ENCODE measurements at places on chromosomes 11 and 22.

GRCh38 chr22:17046566-17047348 is 38.0 kb upstream of the IL17RA start:
- DNase-seq: no peak

DNA sequence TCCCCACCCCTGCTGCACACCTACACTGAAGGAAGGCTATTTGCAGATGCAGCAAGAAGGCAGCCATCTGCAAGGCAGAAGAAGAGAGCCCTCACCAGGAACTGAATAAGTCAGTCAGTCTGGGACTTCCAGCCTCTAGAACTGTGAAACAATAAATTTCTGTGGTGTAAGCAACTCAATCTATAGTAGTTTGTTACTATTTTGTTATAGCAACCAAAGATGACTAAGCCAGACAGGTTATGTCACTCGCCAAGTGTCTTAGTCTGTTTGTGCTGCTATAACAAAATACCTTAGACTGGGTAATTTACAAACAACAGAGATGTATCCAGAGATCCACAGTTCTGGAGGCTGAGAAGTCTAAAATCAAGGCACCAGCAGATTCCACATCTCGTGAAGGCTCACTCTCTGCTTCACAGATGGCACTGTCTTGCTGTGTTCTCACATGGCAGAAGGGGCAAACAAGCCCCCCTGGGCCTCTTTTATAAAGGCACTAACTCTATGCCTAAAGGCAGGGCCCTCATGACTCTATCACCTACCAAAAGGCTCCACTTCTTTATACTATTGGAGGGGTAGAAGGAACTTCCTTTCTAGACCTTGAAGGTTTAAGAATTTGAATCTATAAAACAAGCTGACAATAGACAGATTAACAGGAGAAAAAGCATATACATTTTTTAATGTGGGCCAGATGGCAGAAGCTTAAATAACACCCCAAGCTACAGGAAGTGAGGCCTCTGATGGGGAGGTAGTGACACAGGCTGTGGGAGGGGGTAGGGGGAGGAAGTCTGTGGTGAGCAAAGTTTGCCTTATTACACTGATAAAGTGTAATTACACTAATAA is 12.3 kb downstream of the APOL6 start:
- DNase-seq: no peak

DNA sequence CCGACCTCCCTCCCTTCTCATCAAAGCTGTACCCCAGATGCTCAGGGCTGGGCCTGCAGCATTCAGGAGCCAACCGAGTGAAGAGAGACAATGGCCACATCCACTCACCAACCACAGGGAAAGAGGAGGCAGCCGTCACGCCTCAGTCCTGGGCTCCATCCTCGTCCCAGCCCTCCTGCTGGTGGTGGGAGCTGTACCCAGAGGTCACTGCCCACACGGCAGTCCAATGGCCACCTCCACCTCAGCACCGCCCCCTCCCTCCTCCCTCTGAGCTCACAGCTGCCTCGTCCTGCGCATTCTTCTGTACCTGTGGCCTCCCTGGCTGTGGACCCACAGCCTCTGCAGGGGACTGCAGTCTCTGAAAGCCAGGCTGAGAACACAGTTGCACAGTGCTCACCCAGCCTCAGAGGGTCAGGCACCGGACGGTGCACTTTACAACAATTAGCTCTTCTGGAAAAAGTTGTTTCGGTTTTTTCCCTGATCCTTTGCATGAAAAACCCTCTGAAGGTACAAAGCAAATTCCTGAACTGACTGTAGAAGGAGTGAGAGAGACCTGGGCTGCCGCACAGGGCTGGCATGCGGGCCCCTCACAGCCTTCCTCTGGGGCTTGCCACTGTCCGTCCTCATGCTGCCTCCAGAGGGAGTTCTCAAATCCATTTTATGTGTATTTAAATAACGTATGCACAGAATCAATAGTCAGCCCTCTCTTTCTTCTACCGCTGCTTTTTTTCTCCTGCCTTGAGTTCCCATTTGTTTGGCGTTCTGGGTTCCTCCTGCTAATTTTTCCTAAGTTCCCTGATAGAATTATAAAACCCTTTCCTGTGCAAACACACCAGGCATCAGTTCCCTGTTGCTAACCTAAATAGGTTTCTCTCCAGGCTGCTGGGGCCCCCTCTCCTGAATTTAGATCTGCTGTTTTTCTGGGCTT is 52.7 kb downstream of the PHF21B start:
- DNase-seq: no peak

DNA sequence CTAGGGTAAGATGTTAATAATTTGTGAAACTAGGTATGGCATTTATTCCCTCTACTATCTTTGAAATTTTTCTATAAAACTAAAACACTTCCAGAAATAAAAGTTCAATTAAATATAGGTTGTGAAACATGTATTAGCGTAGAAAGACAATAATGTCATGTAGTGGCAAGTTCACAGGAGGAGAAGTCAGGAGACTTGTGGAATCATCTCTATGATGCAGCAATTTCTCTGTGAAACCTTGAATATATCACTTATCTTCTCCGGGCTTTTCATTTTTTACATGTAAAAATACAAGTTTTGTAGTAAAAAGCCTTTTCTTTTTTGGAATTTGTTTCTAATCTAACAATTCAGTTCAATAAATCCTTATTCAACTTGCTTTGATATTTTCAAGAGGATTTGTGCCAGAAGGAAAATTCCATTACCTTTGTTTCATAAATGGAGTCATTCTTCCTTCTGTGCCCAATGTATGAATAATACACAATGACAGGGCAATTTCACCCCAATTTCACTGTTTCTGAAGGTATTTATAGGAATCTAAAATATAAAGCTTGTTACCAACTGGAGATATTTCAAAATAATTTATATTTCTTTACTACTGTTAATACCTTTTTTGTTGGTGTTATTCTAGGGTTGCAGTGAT is 758.3 kb downstream of the FAM181B start:
- DNase-seq: no peak

- no peak for DNase-seq
These were observed 10.0 kb downstream of the ROBO4 start for GRCh38 chr11:124887667-124888013.

GRCh38 chr11:69278091-69278867 is 15.7 kb upstream of the MYEOV start:
- DNase-seq: peak; percentile 70

GRCh38 chr11:106304274-106304673 is 226.8 kb downstream of the AASDHPPT start:
- no peak for DNase-seq

GRCh38 chr22:47047321-47048122 is 285.1 kb downstream of the TBC1D22A start:
- no peak for DNase-seq

GRCh38 chr22:23925020-23925606 is 30.9 kb downstream of the MIF start:
- DNase-seq: no peak

GRCh38 chr11:46526216-46527215 is 67.3 kb downstream of the AMBRA1 start:
- no peak for DNase-seq

- DNase-seq: no peak
These were observed 88.1 kb downstream of the SBF2 start for GRCh38 chr11:10205928-10206327.

GRCh38 chr11:20362481-20362880 is 1.0 kb upstream of the HTATIP2 start:
- no peak for DNase-seq

GRCh38 chr11:124195189-124195734 is 12.1 kb downstream of the OR10D3 start:
- peak; percentile 42 for DNase-seq

DNA sequence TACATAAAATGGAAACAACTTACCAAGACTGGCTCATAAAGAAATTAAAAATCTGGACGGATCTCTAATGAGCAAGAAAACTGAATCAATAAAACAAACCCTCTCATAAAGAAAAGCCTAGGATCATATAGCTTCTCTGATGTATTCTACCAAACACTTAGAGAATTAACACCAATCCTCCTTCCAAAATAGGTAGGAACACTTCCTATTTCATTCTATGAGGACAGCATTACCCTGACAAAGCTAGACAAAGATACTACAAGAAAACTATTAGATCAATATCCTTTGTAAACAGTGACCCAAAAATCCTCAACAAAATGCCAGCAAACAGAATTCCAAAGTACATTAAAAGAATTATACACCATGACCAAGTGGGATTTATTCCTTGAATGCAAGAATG is 52.9 kb upstream of the CLTCL1 start:
- no peak for DNase-seq

DNA sequence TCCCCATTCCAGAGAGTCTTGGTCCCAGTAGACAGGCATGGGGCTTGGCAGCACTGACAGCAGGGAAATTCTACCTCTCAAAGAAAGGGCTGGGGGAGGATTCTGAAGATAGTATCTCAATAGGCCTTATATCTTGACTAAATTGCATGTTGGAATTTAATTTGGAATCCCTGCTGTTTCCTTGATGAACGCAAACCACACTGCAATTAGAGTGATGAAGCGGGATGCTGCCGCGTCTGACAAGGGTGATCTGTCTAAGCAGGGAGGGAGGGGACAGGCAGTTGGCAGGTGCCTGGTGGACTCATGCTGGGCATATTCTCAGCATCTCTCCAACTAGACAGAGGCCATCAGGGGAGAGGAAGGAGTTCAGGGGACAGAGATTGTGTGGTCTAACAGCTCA is 48.4 kb downstream of the COMMD9 start:
- no peak for DNase-seq

- no peak for DNase-seq
These were observed 2.7 kb upstream of the EIF3M start for GRCh38 chr11:32580967-32581366.
